GM04504 (cell line): ENCODE measurements at places on chromosomes 2 and 18.
A peak's percentile ranks its signal among the peaks of the same experiment; 100 is the strongest.

DNA sequence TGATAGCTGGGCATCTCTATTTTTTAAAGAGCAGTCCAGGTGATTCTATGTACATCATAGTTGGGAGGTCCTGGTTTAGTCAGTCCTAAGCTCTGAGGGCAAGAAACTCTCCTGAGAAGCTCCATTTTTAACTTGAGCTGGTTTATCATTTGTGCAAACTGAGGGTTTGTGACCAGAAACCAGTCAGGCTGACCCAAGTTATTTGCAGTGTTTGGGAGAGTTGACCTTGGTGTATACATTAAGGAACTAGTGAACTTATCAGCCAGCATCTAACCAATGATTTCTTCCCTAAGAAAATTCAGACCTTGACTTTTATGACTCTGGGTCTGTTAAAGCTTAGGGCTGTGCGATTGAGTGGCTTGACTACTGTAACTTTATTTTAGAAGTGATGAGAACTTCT lies 10.6 kb upstream of the MGAT5 start:
- DNase-seq = no peak

GRCh38 chr2:65156041-65156440 lies 26.1 kb upstream of the RAB1A start:
- no peak for DNase-seq

DNA sequence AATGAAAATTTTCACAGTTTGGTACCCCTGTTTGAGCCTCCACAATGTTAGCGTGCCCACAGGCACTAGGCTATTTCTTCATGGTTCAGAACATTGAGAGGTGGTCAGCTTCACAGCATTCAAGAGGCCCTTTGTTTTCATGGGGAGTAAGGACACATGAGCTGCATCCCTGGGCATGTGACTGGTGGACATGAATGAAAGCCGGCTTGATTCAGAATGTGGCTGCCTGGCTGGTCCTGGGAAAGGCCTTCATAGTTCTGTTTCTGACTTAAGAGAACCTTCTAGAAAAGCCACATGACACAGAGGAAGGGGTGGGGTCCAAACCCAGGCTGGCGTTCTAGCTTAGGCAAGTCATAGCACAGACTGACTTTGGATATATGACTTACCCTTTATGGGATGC lies 420.6 kb downstream of the CMPK2 start:
- no peak for DNase-seq

- peak; percentile 60 for DNase-seq
These were observed 54.7 kb downstream of the EMILIN2 start for GRCh38 chr18:2901423-2901985.

DNA sequence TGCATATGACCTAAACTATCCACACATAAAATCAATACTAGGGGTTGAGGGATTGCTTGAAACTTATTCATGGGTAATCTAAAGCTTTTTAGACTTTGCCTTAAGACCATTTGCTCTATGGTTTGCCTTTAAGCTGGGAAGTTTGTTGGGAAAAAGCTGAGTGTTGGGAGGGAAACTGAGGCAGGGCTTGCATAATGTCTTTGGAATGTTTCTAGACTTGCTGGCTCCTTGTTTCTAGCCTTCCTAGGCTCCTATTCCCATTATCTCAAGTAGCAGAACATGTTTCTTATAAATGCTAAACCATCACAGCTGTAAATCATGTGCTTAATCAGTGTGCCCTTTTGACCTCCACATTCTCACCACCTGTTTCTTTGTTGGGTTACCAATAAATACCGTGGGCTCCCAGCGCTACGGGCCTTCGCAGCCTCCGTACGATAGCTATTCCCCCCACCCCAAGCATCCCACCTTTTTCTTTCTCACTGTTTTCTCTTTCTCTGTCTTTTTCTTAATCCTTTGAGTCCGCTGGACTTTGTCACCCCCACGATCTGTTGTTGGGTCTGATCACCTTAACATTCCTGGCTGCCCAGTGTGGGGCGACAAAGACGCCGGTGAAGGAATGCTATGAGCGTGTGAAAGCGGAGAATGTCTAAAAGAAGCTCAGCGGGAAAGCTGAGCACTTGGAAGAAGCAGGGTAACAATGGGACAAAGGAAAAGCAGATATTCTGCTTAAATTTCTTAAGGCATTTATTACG lies 49.4 kb upstream of the CWC22 start:
- no peak for DNase-seq

DNA sequence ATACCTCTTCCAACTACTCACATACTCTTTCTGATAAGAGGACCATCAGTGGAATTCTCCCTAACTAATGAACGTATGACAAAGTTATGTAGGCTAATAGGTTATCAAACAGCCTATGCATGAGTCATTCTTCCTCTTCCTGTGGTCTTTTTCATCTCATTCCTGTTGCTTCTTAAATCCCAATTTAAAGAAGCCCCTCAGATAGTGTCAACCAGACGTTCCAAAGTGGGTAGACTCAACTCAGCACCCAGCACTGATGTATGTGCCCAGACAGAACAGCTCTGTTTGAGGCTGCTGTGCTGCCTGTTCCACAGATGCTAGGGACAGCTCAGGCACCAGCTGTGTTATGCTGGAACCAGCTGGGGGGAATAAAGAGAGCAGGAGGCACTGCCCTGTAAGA lies 52.6 kb downstream of the CXCR4 start:
- no peak for DNase-seq

GRCh38 chr18:75253784-75254183 lies 43.2 kb downstream of the TSHZ1 start:
- no peak for DNase-seq

GRCh38 chr18:5709476-5710095 lies 165.8 kb upstream of the EPB41L3 start:
- DNase-seq = no peak

DNA sequence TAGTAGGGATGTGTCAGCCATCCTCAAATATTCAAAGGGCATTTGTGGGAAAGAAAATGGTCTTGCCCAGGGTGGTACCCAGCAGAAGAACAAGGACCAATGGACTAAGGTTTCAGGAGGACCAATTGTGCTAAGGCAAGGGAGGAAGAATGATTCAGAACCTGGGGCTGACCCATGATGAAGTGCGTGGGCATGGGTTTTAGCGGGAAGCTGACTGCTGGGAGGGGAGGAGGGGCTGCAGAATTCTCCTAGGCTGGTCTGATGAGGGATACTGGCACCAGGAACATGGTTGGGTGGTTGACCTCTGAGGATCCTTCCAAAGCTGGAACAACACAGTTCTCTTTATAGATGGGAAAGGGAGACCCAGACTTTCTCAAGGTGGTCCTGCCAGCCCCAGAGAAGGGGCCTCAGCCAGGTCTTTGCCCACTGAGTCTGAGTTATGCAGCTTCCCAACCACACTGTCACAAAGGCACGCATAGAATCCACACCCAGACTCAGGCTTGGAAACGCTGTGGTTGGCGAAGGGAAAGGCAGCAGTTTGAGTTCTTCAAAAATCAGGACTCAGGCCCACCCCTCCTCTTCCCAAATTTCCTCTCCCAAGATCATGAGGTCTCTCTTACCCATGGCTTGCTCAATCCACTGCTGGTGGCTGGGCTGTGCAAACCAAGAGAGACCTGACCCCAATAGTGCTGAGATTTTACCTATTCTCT lies 37.3 kb downstream of the MARCO start:
- DNase-seq = no peak

- DNase-seq = no peak
These were observed 3.0 kb upstream of the FIGLA start for GRCh38 chr2:70793450-70793849.

- no peak for DNase-seq
These were observed 93.6 kb downstream of the FTCDNL1 start for GRCh38 chr2:199757233-199757870.

DNA sequence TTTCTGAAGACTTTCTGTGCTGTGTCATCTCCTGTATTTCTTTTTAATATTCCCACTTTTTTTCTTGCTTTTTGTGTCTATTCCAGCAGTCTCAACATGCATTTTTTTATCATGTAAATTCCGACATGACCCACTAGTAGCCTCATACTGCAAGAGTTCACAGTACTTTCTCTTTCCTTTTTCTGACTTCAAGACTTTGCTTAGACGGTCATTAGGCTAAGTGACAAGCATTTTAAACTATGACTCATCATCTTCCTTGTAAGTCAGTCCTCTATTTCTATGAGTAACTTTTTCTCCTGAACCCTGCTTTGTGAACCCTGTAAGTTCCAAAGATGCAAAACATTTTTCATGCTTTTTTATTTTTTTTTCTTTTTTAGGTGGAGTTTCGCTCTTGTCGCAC lies 381.2 kb downstream of the TXNL1 start:
- DNase-seq = peak; percentile 68

DNA sequence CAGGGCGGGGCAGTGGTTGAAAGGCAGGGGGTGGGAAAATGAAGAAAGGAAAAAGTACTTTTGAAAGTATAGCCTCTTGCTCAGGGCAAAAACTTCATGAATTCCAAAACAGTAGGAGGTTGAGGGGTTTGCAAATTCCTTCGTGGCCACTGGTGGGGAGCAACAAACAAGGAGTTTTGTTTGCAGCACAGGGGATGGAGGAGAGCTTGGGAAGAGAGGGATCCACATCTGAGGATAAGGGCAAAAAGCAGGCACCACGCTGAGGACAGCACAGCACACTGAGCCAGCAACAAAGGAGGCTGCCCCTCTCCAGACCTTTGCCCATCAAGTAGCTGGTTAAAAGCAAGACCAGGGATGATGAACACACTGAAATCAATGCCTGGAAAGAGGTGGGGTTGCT lies 148.9 kb downstream of the TCF4 start:
- no peak for DNase-seq

GRCh38 chr18:13363359-13363758 lies 144.8 kb downstream of the LDLRAD4 start:
- DNase-seq = no peak

DNA sequence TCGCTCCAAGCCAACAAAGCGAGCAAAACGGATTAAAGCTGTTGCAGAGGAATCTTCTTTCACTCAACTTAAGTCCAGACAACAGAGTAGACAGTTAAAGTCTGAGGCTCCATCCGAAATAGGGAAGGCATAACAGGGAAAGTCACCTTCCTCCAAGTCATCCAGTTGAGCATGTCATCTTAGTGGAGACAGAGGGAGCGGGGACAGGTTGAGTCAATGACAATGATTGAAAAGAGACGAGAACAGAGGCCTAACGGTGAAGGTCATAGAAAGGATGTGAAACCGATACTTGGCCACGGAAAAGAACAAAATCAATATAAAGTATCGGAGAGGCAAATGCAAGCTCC lies 455 bp downstream of the C18orf32 start:
- DNase-seq = no peak

GRCh38 chr18:39347701-39348100 lies 1782.1 kb upstream of the CELF4 start:
- no peak for DNase-seq

- DNase-seq = no peak
These were observed 41.5 kb downstream of the CWC22 start for GRCh38 chr2:179965291-179966258.

GRCh38 chr2:55150834-55151233 lies 81.3 kb downstream of the CLHC1 start:
- no peak for DNase-seq

- DNase-seq = no peak
These were observed 112.5 kb upstream of the ASB18 start for GRCh38 chr2:236376566-236377244.

DNA sequence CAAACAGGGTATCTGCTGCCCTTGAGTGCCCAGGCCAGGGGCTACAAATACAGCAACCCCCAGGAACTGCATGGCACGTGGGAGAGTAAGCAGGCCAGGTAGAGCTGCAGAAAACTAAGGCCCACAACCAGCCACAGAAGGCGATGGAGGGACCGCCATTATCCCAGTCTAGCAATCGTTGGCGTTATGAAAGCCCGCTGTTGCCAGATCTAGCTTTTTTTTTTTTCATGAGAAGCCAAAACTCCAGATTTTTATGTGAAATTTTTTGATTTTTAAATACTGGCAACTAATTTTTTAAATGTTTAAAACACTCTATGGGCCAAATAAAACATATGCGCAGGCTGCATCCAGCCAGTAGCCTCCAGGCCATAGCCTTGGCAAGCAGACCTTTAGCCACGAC lies 59.8 kb downstream of the DNMT3A start:
- no peak for DNase-seq

- no peak for DNase-seq
These were observed 167.1 kb upstream of the KYNU start for GRCh38 chr2:142710336-142710735.

DNA sequence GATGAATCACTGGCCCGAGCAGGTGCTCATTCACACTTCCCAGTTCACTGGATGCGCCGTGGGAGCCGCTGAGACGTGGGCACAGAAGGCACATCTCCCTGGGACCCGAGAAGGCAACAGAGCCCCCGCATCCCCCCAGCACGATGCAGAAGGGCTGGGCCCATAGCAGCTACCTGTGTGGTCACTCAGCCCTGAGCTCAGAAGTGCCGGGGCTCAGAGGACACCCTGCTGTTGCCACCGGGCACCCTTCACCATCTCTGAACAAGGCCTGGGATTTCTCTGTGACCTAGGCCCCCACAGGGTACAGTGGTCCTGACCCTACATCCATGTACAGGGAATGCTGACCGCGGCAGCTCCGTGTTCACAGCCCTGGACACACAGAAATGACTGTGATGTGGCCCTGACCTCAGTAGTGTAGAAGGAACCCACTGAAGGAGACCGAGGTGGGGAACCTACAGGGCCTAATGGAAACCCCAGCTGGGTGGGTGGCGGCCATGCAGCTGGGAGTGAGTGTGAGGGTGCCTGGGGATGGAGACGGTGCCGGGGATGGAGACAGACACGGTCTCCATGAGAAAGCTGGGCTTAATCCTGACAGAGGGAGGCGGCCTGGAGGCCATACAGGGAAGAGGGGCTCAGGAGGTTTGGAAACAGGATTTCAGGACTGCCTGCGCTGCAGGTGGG lies 111.9 kb upstream of the OTOS start:
- DNase-seq = no peak

GRCh38 chr2:188269004-188269403 lies 22.7 kb upstream of the GULP1 start:
- no peak for DNase-seq

DNA sequence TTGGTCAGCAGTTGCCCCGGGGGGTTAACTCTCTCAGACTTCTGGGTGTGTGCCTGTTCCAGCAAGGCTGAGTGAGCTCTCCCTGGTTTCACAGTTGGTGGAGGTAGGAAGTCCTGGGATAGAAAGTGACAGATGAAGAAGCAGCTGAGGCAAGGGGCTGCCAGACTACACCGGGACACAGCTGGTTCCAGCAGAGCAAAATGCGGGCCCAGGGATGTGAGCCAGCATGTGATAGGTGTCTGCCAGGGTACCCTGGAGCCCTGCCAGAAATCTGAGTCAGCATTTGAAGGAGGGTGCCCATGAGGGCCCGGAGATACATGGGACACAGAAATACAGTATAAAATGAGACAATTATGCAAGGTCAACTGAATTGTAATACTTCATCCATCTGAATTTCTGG lies 79.3 kb upstream of the LGALSL start:
- DNase-seq = no peak

- no peak for DNase-seq
These were observed 4.3 kb downstream of the SMYD5 start for GRCh38 chr2:73218298-73218697.

GRCh38 chr2:158740127-158740526 lies 55.0 kb upstream of the DAPL1 start:
- DNase-seq = no peak

DNA sequence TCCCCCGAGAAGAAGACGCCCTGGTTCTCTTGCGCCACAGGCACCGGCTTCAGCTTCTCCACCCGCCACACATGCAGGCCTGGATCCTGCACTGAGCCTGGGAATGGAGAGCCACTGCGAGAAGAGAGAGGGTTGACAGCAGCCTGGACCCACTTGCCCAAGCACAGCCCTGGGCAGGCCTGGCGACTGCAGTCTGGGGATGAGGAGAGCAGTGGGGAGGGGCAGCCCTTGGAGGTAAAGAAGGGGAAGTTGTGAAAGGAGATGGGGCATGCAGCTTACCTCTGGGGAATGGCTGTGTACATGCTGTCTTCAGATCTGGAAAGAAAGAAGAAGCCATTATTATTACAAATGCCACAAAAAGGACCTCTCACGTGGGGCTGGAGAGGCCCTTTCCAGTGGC lies 8.3 kb downstream of the CAPG start:
- no peak for DNase-seq
